Activated T-cell treated with anti-CD3 and anti-CD28 coated beads, Interleukin-2, amount 50 U/mL, for 24 hours (primary cell): ENCODE measurements at places on chromosomes 1 and 21.

DNA sequence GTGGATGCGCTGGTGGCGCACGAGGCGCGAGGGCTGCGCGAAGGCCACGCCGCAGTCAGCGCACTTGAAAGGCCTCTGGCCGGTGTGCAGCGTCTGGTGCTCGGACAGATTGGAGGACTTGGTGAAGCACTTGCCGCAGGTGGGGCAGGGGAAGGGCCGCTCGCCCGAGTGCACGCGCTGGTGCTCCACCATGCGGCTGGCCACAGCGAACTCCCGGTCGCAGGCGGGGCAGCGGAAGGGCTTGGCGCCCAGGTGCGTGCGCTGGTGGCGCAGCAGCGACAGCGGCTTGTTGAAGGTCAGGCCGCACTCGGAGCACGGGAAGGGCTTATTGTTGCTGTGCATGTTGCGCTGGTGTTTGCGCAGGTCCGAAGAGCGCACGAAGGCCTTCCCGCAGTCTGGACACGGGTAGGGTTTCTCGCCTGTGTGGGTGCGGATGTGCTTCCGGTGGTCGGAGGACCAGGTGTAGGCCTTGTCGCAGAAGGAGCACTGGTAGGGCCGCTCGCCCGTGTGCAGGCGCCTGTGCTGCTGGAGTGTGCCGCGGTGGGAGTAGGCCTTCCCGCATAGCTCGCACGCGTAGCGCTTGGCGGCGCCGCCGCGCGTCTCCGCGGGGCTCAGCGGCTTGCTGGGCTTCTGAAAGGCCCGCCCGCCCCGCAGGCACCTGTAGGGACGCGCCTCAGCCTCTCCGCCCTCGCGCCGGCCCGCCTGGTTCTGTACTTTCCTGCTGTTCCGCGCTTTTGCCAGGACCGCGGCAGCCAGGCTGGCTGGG, 4.7 kb downstream of the ZNF648 start:
- H3K36me3 ChIP-seq: no peaks in the 10 kb centered on the region
- H3K4me1 ChIP-seq: peaks cover 4% of the 10 kb centered on the region
- peaks cover 51% of the 10 kb centered on the region for H3K27me3 ChIP-seq
- DNase-seq: no peak
- H3K4me3 ChIP-seq: no peak overlapping the region

DNA sequence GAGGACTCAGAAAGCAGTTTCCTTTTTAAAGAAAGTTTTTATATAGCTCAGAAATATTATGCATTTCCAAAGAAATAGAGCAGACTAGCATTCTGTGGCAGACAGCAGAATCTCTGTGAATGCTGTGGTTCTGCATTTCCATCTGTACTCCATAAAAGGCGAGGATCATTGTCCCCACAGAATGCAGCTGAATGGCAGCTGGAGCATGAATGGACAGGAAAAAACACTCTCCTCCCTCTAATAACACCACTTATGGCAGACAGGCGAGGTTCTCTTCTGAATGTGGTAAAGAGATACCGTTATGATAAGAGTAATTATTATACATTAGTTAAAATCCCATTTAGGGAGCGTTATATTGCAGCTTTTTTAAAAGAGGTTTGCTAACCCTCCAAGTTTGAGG, 81.4 kb upstream of the WLS start:
- H3K4me1 ChIP-seq: no peaks in the 10 kb centered on the region
- H3K27ac ChIP-seq: no peak overlapping the region
- no peaks in the 10 kb centered on the region for H3K36me3 ChIP-seq
- no peak overlapping the region for H3K4me3 ChIP-seq
- no peak for DNase-seq

GRCh38 chr1:27891196-27891889, 19.0 kb downstream of the THEMIS2 start:
- H3K4me3 ChIP-seq: no peak overlapping the region
- peaks cover 45% of the 10 kb centered on the region for H3K4me1 ChIP-seq
- H3K27me3 ChIP-seq: no peaks in the 10 kb centered on the region

DNA sequence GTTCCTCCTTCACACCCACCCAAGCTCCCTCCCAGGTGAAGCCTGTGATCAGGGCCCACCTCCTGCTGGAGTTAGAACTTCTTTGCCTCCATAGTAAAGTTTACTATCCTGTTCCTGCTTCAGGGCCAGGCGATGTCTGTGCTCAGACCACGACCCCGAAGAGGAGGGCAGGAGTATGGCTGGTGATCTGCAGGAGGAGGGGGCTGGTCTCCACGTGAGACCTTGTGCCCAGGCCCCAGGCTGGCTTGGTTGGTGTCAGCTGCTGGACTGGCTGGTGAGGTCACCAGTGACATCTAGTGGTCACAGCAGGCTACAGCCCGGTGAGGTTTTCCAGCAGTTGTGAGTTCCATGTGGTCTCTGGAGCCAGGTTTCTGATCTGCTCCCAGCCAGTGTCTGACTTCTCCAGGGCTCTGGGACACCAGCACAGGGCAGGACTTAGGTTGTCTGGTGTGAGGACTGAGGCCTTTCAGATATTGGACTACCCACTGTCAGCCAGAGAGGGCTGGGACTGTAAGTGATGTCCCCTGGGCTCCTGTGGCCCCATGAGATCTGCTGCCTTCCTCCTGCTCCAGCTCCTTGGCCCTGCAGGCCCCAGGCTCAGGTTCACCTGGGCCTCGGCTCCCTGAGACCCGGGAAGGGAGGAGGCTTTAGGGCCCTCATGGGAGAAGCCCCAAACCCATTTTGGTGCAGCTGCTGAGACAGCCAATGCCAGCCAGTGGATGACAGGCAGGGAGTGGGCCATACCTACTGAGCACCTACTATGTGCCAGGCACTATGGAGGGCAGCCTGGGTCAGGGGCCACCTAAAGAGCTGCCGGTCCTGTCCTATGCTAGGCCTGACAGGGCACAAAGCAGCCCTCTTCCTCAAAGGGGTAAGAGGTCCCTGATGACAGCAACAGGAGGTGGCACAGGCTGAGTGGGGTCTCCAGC, 6.0 kb upstream of the UBL4B start:
- peaks cover 6% of the 10 kb centered on the region for H3K27me3 ChIP-seq
- no peak overlapping the region for H3K27ac ChIP-seq
- peak; percentile 75 for DNase-seq
- no peak overlapping the region for H3K4me3 ChIP-seq
- no peaks in the 10 kb centered on the region for H3K36me3 ChIP-seq
- no peaks in the 10 kb centered on the region for H3K4me1 ChIP-seq

DNA sequence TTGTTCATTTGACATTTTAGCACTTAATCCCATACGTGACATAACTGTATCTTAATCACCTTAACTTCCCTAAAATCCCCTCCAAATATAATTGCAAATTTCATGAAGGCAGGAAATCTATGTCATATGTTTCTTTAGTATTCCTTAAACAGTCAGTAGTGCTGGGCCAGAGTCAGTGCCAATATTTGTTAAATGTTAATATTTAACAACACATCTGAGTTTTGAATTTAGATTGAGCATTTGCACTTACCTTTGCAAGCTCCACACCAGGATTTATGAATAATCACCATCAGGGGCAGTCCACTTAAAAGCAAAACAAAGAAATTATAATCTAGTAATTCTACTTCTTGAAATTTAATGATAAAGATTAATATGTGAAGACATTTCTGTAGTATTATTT, 5.3 kb downstream of the KTI12 start:
- DNase-seq: no peak
- H3K27me3 ChIP-seq: no peaks in the 10 kb centered on the region
- peaks cover 32% of the 10 kb centered on the region for H3K4me1 ChIP-seq
- H3K4me3 ChIP-seq: no peak overlapping the region

- H3K36me3 ChIP-seq: no peaks in the 10 kb centered on the region
- H3K4me1 ChIP-seq: no peaks in the 10 kb centered on the region
- peaks cover 81% of the 10 kb centered on the region for H3K27me3 ChIP-seq
- no peak for DNase-seq
- no peak overlapping the region for H3K27ac ChIP-seq
Measured at GRCh38 chr1:22208973-22209378, 66.1 kb upstream of the WNT4 start.

DNA sequence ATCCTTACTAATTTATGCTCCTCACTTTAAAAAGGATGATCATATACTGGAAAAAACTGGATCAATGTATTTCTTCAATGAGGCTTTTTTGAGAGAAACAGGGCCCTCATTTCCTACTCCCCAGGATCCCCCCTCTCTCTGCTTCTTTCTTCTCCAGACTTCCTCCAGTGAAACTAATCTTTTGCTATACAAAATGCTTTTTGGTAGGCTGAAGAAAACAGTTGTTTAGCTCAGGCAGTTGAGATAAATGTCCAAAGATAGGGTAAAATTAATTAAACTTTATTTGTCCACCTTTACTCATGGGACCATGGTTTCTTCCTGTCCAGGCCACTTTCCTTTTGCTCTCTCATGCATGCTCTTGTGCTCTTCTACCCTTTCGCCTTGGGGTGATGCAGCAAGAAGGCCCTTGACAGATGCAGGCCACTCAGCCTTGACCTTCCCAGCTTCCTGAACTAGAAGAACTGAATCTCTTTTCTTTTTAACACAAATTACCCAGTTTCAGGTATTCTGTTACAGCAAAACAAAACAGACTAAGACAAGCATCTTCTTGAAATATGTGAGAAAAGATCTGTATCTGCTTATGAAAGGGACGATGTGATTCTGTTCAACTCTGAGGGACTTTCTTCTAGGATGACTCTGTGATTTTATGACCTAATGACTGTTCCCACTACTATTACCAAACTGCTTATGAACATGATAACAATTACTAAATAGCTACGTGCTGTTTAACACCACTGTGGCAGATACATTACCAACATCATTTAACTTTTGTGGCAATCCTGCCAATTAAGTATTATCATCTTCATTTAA, 63.7 kb downstream of the NVL start:
- peak overlapping the region; percentile 20 for H3K27ac ChIP-seq
- no peak overlapping the region for H3K4me3 ChIP-seq
- no peaks in the 10 kb centered on the region for H3K27me3 ChIP-seq
- H3K36me3 ChIP-seq: peaks cover 84% of the 10 kb centered on the region
- H3K4me1 ChIP-seq: peaks cover 17% of the 10 kb centered on the region

DNA sequence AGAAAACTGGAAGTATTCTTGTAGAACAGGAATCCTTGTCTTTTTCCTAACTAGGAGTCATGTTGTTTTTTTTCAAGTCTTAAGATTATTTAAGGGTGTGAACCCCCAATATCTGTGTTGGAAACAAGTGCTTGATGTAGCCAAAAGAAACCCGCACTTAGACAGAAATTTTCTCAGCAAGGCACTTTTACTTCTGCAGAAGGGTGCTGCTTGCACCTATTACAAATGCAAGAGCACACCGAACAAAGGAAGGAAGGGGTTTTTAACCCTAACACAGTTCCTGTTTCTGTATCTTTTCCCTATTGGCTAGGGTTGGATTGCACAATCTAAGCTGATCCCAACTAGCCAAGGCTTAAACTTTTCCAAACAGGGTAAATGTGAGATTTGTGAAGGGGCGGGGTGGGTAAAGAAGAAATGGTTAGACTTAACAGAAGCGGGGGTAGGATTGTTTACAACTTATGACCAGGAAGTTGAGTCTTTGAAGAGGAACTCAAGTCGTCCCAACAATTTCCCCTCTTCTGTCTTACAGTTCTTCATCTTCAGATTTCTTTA, 75.1 kb downstream of the ZFYVE9 start:
- no peaks in the 10 kb centered on the region for H3K4me1 ChIP-seq
- no peak for DNase-seq
- no peaks in the 10 kb centered on the region for H3K27me3 ChIP-seq
- H3K4me3 ChIP-seq: no peak overlapping the region
